CD8-positive, alpha-beta memory T cell (primary cell): ENCODE measurements at places on chromosomes 11 and 22.

DNA sequence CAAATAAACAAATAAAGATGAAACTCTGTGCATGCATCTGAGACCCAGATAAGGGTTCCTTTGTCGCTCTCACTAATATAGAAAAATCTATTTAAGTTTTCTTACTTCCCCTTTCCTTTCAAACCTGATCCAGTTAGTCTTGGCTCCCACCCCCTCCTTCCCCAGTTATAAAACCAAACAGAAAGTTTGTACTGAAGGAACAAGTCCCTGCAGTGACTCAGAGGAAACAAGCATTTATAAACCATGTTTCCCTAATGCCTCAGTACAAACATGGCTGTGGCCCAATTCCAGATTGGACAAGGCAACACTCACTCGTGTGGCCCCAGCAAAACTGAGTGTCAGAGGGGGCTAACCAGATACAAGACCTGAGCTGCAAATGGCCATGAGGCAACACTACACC is 65.5 kb upstream of the ARHGAP20 start:
- no peak for DNase-seq

- DNase-seq: no peak
Measured at GRCh38 chr11:47587723-47588326, 1.3 kb downstream of the FAM180B start.

GRCh38 chr22:37739035-37739434 is 42.2 kb downstream of the TRIOBP start:
- no peak for DNase-seq

GRCh38 chr11:88318017-88318416 is 19.5 kb downstream of the CTSC start:
- no peak for DNase-seq

- DNase-seq: no peak
Measured at GRCh38 chr22:49321477-49322055, 506.1 kb downstream of the BRD1 start.

DNA sequence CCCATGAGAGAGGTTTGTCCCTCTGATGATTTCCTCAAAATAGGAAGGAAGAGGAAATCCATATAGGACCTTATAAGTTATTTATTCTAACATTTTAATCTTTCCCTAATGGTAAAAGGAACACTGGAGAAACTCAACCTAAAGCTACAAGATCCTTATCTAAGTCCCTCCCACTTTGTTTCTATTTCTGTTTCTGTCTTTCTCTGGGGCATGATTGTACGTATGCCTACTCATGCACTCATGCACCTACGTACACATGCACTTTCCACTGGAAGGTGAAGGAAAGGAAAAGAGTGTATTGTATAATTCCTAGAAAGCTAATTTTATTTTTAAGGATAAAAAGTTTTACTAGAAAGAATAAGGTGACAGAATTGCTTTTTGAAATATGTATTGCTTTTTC is 125.0 kb downstream of the RAB38 start:
- DNase-seq: no peak
